Stimulated activated CD8-positive, alpha-beta memory T cell treated with anti-CD3 and anti-CD28 coated beads, Interleukin-4, amount 100 ng/mL, for 48 hours (primary cell): ENCODE measurements at places on chromosomes 4 and X.

DNA sequence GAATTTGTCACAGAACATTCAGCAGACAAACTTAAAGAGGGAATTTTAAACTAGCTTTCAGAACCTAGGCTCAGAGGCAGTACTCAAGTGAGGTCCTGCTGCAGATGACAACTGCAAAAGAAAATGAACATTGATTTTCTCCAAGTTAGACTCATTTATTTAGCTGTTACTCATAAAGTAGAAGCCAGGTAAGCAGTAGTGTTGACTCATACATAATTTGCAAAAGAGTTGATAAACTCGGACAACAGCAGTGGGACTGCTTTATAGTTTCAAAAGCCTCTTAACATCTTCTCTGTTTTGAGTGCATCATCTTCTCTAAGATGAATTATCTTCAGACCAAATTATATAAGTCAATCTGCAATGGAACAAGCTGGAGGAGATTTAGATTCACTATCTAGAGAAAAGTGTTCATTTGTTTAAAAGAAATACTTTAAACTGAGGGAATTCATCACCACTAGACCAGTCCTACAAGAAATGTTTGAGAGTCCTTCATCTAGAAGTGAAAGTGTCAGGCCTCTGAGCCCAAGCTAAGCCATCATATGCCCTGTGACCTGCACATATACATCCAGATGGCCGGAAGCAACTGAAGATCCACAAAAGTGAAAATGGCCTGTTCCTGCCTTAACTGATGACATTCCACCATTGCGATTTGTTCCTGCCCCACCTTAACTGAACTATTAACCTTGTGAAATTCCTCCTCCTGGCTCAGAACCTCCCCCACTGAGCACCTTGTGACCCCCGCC lies 49.5 kb downstream of the COQ2 start:
- DNase-seq = no peak

DNA sequence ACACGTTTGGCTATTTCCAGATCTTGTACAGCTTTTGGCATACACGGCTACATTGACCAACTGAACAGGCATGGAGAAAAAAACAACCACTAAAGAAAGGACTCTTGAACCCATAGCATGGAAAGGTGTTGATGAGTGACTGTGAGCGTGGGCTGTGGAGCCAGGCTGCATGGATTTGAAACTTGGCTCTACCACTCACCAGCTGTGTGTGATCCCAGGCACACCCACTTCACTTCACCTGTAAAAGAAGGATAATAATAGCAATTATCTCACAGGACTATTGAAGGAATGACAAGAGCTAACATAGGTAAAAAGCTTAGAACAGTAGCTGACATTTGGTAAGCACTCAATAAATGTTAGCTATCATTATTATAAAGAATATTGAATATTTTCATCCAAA lies 301.7 kb upstream of the CPEB2 start:
- DNase-seq = no peak

DNA sequence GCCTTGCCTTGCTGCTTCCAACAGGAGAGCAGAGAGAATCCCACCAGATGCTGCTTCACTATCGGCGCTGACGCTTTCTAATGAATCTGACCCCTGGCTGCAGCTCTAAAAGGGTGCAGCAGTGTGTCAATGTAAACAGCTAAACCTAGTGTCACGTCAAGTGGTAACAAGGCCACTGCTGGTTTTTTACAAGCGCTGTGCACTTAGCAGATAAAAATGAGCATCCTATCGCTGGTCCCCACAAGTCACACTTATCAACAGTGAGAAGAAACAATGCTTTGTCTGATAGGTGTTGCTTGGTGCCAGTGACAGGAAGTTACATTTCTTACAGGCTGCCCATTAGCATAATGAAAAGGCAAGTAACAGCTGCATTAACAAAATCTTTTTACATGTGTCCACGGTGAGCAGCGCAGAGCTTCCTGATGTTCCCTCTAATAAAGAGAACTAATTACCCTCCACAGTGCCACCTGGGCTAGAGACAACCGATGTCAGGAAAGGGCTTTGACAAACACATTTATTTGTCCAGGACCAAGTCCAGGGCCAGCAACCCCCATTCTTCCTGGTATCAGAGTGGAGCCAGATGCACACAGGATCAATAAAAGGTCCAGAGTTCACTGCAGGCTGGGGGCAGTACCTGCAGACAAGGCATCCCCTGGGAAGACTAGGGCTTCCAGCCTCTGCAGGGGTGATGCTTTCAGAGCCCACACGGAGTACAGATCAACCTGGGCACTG lies 176.0 kb downstream of the MGST2 start:
- no peak for DNase-seq

DNA sequence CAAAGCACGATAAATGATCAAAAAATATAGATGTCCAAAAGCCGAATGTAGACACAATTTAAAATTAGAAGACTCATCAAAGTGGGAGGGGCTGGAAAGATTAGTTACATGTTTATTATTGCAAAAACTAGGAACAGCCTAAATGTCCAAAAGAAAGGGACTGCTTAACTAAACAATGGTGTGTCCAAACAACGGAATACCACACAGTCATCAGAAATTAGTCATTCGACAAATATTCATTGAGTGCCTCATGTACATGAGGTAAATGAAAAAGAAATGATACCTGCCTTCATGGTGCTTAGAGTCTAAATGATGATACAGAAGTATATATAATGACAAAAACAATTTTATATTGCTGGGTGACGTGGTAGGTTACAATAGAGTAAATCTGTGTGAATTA lies 139.7 kb downstream of the MAML3 start:
- no peak for DNase-seq

- no peak for DNase-seq
These were observed 58.5 kb upstream of the NUDT6 start for GRCh38 chr4:122980860-122981259.

DNA sequence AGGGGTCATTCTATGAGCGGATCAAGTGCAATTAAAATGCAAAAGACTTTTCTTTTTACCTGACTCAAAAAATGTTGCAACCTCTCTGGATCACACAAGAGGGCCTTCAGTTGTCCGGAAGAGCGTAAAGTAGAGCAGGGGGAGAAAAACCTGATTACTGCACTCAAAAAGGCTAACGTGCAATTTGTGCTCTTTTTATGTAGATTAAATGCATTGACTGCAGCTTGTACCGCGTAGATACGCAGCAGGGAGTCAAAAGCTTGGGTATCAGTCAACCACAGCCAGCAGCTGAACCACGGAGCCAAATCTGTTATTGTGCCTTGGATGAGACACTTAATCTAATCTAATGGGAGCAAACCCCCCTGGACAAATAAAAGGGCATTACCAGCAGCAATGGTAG lies 107.3 kb upstream of the RAI2 start:
- DNase-seq = no peak

DNA sequence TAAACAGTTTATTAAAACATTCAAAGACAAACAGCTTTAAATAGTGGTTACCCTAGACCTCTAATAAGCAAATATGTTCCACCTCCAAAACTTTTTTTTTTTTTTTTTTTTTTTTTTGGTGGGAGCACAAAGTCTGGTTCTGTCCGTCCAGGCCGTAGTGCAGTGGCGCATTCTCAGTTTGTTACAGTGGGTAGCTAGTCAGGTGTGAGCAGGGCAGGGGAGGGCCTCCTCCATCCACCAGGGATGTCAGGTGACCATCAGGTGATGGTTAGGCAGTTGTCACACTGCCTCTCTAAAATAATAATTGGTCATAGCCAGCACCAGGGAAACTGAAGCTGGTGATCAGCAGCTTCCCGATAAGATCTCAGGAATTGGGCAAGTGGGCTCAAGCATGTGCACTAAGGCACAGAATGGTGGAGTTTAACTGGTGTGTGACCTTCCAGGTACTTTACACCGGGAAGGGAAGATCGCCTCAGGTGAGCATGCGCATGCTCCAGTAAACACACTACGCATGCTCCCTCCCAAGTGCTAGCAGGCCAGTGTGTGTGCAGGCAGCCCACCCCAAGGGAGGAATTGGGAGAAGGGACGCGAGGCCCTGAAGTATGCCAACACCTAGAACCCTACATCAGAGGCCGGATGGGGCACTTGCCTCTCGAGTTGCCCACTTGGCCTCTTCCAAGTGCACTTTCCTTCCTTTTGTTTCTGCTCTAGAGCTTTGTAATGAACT lies 27.2 kb downstream of the TNIP2 start:
- peak; percentile 14 for DNase-seq

DNA sequence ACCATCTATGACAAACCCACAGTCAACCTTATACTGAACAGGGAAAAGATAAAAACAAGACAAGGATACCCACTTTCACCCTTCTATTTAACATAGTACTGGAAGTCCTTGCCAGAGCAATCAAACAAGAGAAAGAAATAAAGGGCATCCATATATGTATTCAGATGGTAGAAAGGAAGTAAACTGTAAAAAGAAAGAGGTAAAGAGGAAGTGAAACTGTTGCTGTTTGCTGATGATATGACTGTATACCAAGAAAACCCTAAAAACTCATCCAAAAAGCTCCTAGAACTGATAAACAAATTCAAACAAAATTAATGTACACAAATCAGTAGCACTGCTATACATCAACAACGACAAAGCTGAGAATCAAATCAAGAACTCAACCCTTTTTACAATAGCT lies 538.7 kb upstream of the PABPC4L start:
- DNase-seq = no peak

DNA sequence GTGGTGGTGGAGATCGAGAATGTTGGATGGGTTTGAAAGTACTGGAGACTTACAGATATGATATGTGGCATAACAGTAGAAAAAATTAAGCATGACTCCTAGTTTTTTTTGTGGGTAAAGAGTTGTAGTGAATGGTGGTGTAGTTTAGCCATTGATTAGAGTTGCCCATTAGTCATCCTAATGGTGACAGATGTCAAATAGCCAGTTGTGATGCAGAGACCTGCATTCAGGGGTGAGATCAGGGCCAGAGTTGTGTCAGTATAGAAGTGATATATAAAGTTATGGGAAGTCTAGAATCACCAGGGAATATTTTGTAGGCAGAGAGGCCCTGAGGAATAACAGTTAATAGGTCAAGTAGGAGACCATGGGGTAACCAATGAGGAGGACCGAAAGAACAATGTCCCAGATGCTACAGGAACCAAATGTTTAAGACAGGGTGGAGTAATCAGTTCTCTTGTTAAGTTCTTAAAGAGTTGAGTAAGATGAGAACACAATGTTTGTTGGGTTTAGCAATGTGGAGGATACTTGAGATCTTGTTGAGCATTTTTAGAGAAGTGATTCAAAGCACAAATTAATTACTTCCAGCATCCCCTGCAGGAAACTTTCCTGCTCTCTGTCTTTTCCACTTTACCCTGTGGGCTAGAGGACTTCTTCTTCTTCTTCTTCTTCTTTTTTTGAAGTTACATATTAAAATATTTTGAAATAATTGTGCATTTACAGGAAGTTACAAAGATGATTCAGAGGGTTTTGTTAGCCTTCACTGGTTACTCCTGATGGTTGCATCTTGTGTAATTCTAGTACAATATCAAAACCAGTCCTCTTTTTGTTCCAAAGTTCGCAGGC lies 13.3 kb downstream of the SGMS2 start:
- no peak for DNase-seq

DNA sequence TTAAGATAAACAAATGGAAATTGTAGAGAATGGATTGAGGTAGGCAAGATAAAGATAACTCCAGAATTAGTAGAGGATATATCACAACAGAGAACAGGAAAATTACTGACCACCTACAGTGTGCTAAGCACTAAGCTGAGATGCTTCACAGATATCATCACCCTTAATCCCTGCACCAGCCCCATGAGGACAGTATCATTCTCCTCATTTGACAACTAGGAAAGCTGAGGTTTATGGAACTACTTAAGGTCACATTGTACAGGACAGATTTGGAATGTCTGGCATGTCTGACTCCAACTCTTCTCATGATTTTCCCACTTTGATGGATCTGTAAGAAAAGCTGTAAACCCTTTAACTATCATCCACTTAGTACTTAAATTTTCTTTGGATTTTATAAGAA lies 95.5 kb downstream of the CASK start:
- DNase-seq = no peak

GRCh38 chrX:79231662-79232061 lies 87.2 kb downstream of the GPR174 start:
- DNase-seq = no peak

DNA sequence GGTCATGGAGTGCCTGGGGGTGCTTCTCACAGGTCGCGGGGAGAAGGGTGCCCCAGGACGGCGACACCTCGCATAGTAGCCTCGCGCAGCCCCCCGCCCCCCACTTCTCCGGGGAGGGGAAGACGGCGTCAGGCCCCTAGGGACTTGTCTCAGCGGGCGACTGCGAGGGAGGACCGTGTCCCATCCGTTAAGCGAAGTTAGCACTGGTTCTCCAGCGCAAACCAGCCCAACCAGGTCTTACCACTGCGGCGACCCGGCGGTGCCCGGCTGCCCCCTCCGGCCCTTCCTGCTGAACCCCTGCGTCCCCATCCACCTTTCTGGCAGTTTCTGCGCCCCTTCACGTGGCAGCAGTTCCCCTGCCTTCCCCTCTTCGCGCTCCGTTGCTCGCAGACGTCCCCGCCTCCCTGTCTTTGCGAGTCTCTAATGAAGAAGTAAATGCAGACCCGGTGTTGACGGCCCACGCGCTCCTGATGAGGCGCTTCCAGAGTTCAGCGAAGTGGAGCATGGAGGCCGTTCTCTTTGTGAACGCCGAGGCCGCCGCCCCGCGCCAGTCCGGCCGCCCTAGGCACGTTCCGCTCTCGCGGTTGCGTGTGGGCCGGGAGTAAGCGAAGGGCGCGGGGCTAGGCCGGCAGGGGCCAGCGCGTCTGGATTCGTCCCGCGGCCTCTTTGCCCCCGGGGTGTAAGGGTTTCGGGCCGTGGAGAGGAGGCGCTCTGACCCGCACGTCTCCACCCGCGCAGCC lies 3.0 kb downstream of the SLIT2 start:
- DNase-seq = no peak

DNA sequence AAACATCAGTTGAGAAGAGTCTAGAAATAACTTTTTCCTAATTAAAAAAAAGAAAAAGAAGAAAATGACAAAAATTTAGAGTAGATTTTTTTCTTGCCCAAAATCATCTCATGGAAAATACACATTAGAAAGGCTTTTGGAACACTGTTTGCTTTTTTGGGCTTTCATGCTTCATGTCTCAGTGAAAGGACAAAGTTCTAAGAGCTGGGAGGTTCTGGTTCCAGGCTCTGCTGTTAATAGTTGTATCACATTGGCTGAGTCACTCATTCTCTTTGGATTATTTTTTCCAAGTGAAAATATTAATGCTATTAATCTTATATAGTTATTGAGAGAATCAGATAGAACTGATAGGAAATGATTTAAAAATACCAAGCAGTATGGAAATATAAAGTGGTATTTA lies 32.9 kb upstream of the ETNPPL start:
- no peak for DNase-seq

DNA sequence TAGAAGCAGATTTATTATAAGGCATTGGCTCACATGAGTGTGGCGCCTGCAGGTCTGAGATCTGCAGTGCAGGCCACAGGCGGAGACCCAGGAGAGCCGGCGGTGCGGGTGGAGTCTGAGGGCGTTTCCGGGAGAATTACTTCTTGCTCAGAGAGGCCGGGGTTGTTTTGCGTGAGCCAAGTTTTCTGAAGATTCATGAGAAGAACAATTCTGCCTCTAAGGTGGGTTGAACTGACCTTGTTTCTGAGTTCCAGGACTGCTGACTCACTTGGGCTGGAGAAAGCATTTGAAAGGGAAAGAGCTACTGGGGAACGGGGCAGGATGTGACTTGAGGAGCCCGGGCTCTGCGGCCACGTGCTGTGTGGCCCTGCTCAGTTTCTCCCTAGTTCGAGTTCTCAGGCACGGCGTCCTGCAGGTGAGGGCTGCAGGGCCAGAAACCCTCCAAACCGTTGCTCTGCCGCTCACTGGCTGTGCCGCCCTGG lies 36.7 kb upstream of the SORCS2 start:
- no peak for DNase-seq

- DNase-seq = no peak
These were observed 229.2 kb upstream of the AFF2 start for GRCh38 chrX:148271263-148271662.

GRCh38 chrX:24550166-24550565 lies 85.1 kb downstream of the PDK3 start:
- no peak for DNase-seq
